IPS-NIHi11 (cell line): ENCODE measurements at places on chromosomes 3 and 15.

- DNase-seq: no peak
Observed at GRCh38 chr3:62718011-62718410, 157.2 kb downstream of the CADPS start.

GRCh38 chr3:133025546-133025945, 12.6 kb upstream of the TMEM108 start:
- no peak for DNase-seq

- no peak for DNase-seq
Observed at GRCh38 chr3:194215392-194215791, 79.4 kb downstream of the HES1 start.

DNA sequence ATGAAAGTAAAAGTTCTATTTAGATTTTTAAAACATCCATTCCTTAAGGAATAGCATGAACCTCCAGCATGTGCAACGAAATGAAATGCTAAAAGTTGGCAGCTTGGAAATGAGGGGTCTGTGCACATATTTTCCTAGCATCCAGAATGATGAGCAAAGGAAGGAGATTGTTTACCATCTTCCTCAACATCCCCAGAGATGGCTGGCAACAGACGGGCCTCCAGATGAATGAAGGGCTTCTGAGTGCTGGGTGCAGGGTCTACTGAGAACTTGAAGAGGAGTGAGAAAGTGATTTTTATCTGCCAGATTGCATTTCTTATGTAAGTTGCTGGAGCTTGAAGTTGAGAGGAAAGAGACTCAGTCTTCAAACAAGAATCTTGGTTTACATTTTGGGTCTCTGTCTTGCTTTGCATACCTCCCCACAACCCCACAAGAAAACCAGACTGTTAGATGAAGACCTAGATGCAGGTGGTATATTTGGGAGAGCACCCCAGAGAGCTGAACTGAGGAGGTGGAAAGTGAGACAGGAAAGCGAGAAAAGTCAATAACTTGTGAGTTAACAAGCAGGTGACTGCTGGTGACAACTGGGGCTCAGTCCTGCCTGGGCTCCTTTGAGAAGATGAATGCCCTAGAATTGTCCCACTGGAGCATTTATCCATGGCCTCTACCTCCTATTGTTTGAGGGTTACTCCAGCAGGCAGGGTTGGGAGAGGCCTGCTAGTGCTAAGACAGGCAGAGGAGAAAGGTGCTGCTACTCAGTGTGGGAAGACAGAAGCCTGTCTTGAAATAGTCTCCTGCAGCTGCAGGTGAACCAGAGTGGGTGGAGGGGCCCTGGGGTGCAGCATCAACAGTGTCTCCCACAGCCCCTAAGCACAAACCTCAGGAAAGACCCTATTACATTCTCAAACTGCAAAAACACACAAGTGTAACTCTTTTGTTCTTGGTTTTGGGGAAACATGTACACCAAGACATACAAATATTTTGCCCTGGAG, 10.5 kb upstream of the CCK start:
- no peak for DNase-seq

- no peak for DNase-seq
Observed at GRCh38 chr15:68633231-68634121, 54.7 kb downstream of the CORO2B start.

DNA sequence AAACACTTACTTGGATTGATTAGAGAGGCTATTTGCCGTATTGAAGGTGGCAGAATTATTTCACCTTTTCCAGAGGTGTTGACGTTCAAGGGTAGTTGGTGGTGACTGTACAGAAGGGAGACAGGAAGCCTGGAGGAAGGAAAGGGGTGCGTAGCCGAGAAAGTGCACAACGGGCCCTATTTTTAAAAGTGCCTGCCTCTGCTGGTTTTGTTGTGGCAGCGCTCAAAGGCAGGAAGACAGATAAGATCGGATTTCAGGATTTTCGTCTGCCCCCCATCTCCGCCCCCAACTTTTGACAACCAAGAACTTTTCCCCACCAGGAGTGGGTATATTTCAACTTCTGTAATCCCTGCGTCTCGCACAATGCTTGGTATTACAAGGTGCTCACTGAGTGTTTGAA, 38.5 kb downstream of the SMAD3 start:
- DNase-seq: no peak

- no peak for DNase-seq
Observed at GRCh38 chr15:43299411-43299810, 31.0 kb downstream of the LCMT2 start.
